ENCODE measurements at places on chromosomes 4 and X. TPM values are rescaled to one million over a fixed set of nuclear protein-coding genes. Genes with fewer than 3 reads are reported as not detected.
A peak's percentile ranks its signal among the peaks of the same experiment; 100 is the strongest.

DNA sequence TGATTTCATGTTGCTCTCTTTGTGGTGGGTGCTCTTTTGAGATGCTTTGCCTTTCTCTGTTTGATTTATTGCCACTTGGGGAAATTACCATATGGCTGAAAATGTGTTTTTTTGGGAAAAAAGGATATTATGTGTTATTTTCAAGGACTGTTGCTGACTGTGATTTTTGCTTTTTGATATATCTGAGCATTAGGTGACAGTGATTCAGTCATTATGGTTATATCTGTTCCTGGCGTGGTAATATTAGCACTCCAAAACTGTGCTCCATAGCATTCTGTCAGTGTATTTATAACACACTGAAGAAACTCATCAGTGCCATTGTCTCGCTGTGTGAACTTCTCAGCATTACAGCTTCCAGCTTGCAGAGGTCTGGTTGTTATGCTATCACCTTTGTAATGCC is 73.8 kb downstream of the PHEX start:
- peak overlapping the region; percentile 83 for H3K27ac ChIP-seq
- no peaks in the 10 kb centered on the region for H3K36me3 ChIP-seq
- no peaks in the 10 kb centered on the region for H3K27me3 ChIP-seq
- DNase-seq: no peak
- no peak overlapping the region for H3K4me3 ChIP-seq

Gene ZC4H2
- 8.0 TPM for polyA plus RNA-seq

Gene CSAG1
- not detected for polyA plus RNA-seq

DNA sequence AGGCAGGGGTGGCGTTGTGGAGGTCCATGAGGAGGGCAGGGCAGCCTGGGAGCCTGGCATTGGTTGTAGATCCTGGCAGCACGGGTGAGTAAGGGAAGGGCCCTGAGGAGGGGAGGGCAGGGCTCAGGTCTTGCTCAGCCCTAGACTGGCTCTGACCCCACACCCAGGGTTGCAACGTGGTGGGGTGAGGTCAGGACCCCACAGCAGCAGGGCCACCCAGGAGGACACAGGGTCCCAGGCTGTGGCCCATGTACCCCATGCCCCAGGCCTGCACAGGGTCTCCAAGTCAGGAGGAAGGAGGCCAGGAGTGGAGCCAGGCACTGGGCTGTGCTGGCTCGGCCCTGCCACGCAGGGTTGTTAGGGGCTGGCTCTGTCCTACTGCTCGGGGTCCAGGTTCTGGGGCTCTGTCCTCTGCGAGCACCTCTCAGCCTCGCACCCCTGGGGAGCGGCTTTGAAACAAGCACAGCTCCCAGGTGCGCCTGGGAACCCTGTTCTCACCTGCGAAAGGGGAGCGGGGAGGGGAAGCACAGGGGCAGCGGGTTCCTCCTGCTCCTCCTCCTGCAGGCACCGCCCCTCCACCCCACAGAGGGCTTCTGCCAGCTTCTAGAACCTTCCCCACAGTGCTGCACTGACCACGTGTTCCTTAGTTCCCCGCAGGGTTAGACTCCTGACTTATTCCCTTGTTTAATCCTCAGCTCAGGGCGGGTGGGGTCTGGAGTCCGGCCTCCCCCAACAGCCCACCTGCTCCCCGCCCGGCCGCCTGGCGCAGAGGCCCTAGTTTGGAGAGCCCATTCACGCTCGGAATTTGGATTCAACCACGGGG is 20.4 kb downstream of the MSANTD1 start:
- H3K27me3 ChIP-seq: peaks cover 8% of the 10 kb centered on the region
- no peak for DNase-seq
- no peaks in the 10 kb centered on the region for H3K4me1 ChIP-seq
- H3K4me3 ChIP-seq: no peak overlapping the region

Gene OPHN1
- polyA plus RNA-seq: 4.3 TPM

- H3K4me1 ChIP-seq: no peaks in the 10 kb centered on the region
- peak; percentile 13 for DNase-seq
- no peak overlapping the region for H3K4me3 ChIP-seq
- no peaks in the 10 kb centered on the region for H3K36me3 ChIP-seq
- H3K27ac ChIP-seq: no peak overlapping the region
- H3K27me3 ChIP-seq: no peaks in the 10 kb centered on the region
Measured at GRCh38 chrX:148755111-148755510, 254.7 kb downstream of the AFF2 start.

DNA sequence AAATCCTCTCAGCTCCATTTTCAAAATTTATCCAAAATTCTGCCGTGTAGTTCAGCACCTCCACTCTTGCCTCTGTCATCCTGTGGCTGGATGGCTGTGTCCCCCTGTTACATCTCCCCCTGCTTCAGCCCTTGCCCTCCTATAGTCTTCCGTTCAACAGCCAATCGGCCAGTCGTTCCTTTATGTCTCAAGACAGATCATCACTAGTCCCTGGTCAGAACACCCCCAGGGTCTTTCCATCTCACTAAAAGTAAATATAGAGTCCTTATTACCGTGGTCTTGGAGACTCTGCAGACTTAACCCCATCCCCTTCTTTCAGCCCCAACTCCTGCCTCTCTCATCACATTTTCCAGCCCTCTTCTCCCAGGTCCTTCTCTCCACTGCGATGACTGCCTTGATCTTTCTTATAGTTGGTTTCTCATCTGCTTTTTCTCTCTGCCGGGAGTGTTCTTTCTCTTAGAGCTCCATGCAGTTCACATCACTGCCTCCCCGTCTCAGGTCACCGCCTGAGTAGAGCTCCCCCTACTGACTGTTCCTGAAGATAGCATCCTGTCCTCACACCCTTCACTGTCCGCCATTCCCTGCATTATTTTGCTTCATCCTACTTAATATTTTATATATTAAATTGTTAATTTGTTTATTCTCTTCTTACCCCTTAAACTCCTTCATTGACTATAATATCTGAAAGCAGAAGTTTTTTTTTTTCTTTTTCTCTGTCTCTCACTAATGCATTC is 736.9 kb upstream of the MAGEB2 start:
- no peaks in the 10 kb centered on the region for H3K36me3 ChIP-seq
- no peaks in the 10 kb centered on the region for H3K27me3 ChIP-seq
- no peak overlapping the region for H3K4me3 ChIP-seq

Gene FBXW7
- polyA plus RNA-seq: 8.8 TPM

GRCh38 chrX:120429776-120430540 is 39.1 kb downstream of the LAMP2 start:
- no peak overlapping the region for H3K27ac ChIP-seq
- H3K27me3 ChIP-seq: no peaks in the 10 kb centered on the region
- no peaks in the 10 kb centered on the region for H3K36me3 ChIP-seq
- peaks cover 13% of the 10 kb centered on the region for H3K4me1 ChIP-seq
- no peak for DNase-seq

GRCh38 chrX:2401590-2402360 is 99.0 kb downstream of the DHRSX start:
- H3K36me3 ChIP-seq: no peaks in the 10 kb centered on the region
- H3K27me3 ChIP-seq: no peaks in the 10 kb centered on the region
- peak overlapping the region; percentile 63 for H3K27ac ChIP-seq

Gene RGN
- 2.4 TPM for polyA plus RNA-seq

- peak; percentile 61 for DNase-seq
- H3K4me3 ChIP-seq: no peak overlapping the region
- H3K27ac ChIP-seq: no peak overlapping the region
- peaks cover 17% of the 10 kb centered on the region for H3K4me1 ChIP-seq
Measured at GRCh38 chr4:168440442-168441264, 39.6 kb downstream of the DDX60L start.

Gene MAGEA8
- not detected for polyA plus RNA-seq

GRCh38 chrX:115642895-115643530 is 82.0 kb downstream of the PLS3 start:
- peak; percentile 48 for DNase-seq
- H3K27me3 ChIP-seq: no peaks in the 10 kb centered on the region
- H3K4me1 ChIP-seq: peaks cover 8% of the 10 kb centered on the region
- H3K36me3 ChIP-seq: peaks cover 4% of the 10 kb centered on the region

GRCh38 chrX:43817444-43817843 is 64.8 kb downstream of the MAOB start:
- no peaks in the 10 kb centered on the region for H3K27me3 ChIP-seq
- no peak overlapping the region for H3K27ac ChIP-seq
- DNase-seq: no peak
- H3K36me3 ChIP-seq: no peaks in the 10 kb centered on the region
- peaks cover 8% of the 10 kb centered on the region for H3K4me1 ChIP-seq

Gene CT45A10
- polyA plus RNA-seq: not detected

- peaks cover 41% of the 10 kb centered on the region for H3K4me1 ChIP-seq
- H3K27ac ChIP-seq: peak overlapping the region; percentile 69
- no peaks in the 10 kb centered on the region for H3K27me3 ChIP-seq
- no peaks in the 10 kb centered on the region for H3K36me3 ChIP-seq
- H3K4me3 ChIP-seq: no peak overlapping the region
Measured at GRCh38 chr4:106364282-106364681, 4.3 kb downstream of the GIMD1 start.

DNA sequence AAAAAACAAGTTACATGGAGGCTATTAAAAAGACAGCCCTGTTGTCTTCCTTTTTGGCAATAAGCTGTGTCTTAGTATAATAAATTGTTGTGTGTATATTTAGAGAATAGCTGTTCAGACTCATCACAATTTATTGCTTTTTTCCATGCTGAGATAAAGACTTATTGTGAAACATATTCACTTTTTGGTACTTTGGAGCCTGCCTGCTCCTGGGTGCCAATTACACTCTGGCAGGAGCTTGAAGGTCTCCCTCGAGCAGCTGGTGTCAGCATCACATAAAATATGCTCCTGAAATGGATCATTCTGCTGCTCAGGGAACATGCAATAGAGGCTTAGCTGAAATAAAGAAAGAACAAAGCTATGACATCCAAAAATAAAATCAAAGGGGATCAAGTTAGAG is 211.6 kb upstream of the DKK2 start:
- no peak for DNase-seq
- no peaks in the 10 kb centered on the region for H3K36me3 ChIP-seq
- H3K27me3 ChIP-seq: no peaks in the 10 kb centered on the region

Gene OTC
- not detected for polyA plus RNA-seq

DNA sequence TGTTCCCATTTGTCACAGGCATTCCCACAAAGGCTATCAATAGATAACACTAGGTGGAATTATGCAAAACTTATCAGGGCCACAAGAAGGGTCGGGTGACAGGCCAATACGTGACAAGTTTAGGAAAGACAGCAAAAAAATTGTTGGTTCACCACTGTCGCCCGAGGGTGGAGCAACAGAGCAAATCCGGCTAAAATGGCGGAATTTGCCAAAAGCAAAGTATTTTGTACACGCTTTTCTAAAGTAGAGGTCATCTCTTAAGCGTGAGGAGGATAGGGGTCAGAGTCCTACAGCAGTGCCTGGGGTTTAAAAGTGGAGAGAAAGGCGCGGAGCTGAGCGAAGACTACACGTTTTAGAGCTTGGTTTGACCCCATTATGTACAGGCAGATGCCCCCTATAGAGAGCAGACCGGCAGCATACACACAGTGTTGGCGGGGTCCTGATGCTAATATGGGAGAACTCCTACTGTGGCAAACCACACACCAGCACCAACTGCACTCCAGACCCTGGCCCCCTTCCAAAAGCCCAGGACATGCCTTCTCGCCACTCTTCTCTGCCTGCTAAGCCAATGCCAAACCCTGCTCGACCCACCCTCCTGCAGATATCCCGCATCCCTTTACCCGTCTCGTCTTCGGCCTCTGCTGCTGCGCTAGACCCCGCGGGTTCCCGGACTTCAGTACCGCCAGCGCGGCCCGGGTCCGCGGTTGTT is 733 bp downstream of the CCNA2 start:
- H3K4me1 ChIP-seq: peaks cover 49% of the 10 kb centered on the region
- peak overlapping the region; percentile 74 for H3K27ac ChIP-seq
- DNase-seq: peak; percentile 64

- H3K4me1 ChIP-seq: no peaks in the 10 kb centered on the region
- H3K4me3 ChIP-seq: no peak overlapping the region
- H3K36me3 ChIP-seq: no peaks in the 10 kb centered on the region
- no peak for DNase-seq
- H3K27ac ChIP-seq: no peak overlapping the region
Measured at GRCh38 chr4:25043548-25043947, 12.8 kb upstream of the LGI2 start.

Gene MAGED4B
- 56.5 TPM for polyA plus RNA-seq

DNA sequence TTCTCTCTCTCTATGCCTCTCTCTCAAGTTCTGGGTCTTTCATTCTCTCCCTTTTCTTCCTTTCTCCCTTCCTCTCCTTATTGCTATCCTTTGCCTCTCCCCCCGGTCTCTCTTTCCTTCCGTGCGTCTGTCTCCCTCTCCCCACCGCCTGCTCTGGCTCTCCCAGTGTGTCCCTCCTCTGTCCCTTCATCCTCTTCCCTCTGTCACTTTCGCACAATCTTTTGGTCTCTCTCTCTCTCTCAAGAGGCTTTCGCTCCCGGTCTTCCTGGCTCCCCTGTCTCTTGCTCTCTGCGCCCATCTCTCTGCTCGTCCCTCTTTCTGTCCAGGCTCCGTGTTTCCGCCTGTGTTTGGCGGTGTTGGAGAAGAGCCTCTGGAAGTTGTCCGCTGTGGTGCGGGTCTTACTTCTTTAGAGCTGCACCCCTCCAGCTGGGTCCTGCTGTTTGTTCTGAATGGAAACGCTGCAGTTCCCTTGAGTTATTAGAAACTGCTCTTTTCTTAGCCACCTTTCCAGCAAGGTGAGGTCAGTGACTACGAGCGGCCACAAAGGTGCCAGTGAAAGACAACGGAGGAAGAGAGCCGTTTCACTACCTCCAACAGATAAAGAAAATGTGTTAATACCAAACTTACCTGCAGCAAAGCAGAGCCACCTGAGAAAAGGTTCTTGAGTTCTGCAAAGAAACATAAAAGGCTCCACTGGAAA is 1.1 kb downstream of the BMPR1B start:
- H3K4me1 ChIP-seq: no peaks in the 10 kb centered on the region
- H3K4me3 ChIP-seq: peak overlapping the region; percentile 81
- H3K27ac ChIP-seq: no peak overlapping the region
- peaks cover 17% of the 10 kb centered on the region for H3K27me3 ChIP-seq
- peak; percentile 26 for DNase-seq

Gene TBC1D25
- polyA plus RNA-seq: 8.5 TPM

DNA sequence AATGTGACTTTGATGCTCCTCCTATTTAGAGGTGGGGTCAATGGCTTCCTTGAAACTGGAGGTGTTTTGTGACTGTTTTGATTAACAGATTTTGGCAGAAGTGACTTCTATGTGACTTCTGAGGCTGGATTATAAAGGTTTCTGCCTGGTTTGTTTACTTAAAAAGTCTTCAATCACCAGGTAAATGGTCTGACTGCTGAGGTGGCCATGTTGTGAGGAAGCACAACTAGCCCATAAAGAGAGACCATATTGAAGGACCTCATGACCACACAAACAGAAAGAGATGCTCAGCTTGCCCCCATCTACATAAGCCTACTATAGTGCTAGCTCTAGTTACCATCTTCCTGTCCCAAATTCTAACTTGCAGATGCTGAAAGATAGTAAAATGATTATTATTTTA is 14.3 kb upstream of the LSM6 start:
- no peak for DNase-seq
- no peak overlapping the region for H3K27ac ChIP-seq
- no peaks in the 10 kb centered on the region for H3K27me3 ChIP-seq
- peaks cover 12% of the 10 kb centered on the region for H3K4me1 ChIP-seq

DNA sequence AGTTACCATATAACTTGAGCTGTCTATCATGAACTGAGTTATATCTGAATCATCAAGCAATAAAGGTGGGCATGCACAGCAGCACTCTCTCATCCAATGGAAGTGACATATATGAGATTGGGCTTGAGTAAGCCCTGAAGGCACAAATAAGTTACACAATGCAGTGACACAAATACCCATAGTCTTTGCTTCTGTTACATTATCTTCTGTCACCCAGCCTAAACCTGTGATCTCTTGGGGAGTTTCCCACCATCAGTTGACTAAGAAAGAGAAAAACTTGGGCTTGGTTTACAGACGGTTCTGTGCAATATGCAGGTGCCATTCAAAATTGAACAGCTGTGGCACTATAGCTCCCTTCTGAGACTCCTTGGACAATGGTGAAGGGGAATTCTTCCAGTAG is 138.8 kb upstream of the IL15 start:
- H3K27me3 ChIP-seq: no peaks in the 10 kb centered on the region
- no peak overlapping the region for H3K4me3 ChIP-seq
- no peaks in the 10 kb centered on the region for H3K36me3 ChIP-seq
- no peak for DNase-seq
